ENCODE measurements at places on chromosomes 6 and 20. TPM values are rescaled to one million over a fixed set of nuclear protein-coding genes. Genes with fewer than 3 reads are reported as not detected.
A peak's percentile ranks its signal among the peaks of the same experiment; 100 is the strongest.

DNA sequence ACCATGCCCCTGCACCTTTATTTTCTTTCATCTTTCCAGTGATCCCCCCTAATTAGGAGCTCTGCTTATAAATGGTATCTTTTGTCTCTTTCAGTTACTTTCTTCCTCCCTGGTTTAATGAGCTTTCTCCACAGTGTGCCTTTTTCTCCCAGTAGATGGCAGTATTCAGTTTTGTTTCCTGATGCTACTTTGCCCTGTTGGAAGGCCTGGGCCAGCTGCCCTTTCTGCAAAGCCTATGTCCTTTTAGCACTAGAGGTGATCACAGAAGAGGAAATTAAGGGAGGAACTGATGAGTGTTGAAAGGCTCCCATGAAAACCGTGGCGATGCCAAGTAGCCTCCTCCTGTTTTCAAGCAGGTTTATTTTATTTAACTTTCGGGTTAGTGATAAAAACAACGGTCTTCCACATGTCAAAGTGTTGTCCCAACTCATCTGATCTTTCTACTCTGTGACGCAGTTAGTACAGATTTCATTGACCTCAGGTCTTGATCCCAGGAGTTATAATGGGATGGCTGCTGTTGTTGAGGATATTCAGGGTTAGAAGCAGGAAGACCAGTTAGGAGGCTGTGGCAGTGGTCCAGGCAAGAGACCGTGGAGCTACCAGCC is 184.2 kb upstream of the BMP2 start:
- peak; percentile 52 for DNase-seq

- DNase-seq, result no peak
Observed at GRCh38 chr20:34531608-34532265, 15.5 kb downstream of the DYNLRB1 start.

DNA sequence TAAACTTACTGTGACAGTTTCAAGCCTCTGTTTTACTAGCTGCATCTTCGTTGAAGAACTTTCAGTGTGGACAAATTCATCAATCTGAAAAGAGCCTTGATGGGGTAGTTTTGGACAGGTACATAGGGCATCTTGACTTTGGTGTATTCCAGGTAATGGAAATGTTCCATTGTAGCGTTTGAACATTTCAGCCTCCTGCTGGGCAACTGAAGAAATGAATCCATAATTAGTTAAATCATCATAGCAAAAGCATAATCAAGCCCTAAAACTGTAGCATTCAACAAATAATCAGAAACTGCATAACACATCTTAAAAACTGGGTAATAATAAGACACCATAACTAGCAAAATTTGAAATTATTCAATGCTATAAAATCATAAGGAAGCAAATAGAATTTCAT is 86.2 kb downstream of the AHI1 start:
- DNase-seq, result no peak

DNA sequence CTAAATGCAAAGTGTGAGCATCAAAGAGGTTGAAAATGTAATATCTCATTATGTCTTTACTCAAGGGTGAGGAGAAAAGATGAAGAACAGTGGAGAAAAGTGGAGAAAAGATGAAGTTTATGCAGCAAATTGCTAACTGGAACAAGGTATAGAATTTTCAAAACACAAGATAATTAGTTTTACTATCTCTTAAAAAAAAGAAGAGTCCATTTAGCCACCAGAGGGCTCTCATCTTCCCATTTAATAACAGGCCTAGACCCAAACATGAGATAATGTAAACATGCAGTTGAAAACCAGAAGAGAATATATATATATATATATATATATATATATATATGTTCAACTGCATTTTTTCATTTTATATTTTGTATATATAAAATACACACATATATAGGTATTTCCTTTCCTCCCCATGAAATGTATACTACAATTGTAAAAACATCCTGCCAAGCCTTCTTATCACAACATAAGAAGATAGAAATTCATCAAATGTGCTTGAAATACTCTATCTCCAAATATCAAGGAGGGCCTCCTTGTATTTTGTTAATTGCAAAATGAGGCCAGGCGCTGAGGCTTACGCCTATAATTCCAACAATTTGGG is 78.4 kb downstream of the ADTRP start:
- DNase-seq, result peak; percentile 37

GRCh38 chr6:146850981-146851380 is 252.2 kb downstream of the ADGB start:
- no peak for DNase-seq

The GNMT gene
- not detected for total RNA-seq

The XPO5 gene
- 62.1 TPM for total RNA-seq

GRCh38 chr6:116025405-116025804 is 35.3 kb downstream of the FRK start:
- no peak for DNase-seq

- DNase-seq, result no peak
Observed at GRCh38 chr20:11186301-11187008, 512.7 kb upstream of the JAG1 start.

GRCh38 chr6:91161246-91161645 is 574.4 kb upstream of the MAP3K7 start:
- DNase-seq, result no peak

DNA sequence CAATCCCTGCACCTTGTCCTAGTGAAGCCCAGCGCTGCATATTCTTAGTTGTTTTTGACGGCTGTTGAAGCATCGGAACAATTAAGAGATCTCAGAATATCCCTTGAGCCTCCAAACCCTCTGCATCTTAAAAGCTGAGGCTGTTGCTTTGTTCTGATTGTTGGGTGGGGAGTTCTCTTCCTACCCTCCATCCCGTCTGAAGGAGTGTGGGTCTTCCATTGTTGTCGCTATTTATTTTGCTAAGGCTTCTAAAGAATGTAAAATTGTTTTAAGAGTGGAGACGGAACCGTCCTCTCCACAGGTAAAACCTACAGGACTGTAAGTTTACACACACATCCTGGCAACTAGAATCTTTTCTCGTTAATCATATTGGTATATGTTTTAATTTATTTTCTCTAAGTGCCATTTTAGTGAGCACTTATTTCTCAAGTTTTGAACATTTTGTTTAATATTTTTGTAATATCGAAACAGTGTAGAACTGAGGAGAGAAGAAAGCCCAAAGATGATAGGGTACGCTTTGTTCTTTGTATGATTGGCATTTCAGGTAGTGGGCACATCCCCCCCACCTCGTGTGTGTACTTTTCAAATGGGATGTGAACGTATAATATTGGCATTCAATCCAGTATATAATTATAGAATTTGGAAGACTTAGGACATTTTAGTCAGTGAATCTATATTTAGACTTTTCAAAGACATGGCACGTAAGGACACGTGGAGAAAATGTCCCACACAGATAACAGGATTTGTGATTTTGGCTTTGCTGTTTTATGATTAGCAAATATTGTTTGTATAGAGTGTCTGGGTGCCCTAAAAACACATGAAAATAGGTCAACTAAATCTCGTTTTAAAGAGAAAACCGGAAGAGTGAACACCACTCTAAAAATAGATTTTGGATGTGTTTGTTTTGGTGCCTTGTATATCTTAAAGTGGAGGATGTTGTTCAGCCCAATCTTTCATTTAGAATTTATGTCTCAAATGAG is 1.3 kb downstream of the RNF146 start:
- no peak for DNase-seq

GRCh38 chr20:1945134-1945618 is 48.7 kb downstream of the PDYN start:
- DNase-seq, result no peak

DNA sequence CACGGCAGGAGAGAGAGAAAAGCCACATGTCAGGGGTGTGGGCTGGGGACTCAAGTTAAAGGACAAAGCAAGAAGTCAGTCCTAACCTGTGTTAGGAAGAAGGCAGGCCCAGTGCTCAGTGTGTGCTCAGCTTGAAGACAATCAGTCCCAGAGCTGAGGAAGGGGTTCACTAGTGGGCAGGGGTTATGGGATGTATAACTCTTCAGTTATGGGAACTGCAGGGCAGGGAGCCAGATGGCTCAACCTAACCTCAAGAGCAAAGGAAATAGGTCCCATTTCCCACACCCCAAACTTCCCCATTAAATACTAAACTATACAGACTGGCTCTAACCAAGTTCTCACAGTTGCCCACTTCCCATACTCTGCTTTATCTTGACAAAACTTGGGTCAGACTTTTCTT is 7.4 kb upstream of the SSTR4 start:
- no peak for DNase-seq

- DNase-seq, result no peak
Observed at GRCh38 chr20:23686046-23686750, 2.6 kb downstream of the CST4 start.

DNA sequence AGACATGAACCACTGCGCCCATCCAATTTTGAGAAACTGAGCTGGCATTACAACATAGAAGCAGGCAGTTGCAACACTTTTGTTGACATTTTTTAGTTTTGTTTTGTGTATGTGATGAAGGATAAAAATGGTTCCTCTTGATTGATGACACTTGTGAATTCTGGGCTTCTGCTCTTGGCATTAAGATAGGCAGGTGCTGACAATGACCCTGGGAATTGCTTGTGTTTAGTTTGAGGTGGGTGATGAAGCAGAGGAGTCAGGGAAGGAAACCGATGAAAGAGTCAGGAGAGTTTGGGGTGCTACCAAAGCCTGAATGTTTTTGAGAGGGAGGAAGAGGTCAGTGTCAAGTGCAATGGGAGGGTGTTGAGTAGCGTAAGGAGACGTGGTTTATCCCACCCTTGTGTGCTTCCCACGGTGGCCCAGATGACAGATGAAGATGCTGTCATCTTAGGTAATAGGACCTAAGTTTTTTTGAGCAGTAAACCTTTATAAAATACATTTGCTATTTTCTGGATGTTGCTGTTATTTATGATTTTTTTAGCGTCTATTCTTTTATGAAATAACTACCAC is 19.4 kb downstream of the CDS2 start:
- no peak for DNase-seq

DNA sequence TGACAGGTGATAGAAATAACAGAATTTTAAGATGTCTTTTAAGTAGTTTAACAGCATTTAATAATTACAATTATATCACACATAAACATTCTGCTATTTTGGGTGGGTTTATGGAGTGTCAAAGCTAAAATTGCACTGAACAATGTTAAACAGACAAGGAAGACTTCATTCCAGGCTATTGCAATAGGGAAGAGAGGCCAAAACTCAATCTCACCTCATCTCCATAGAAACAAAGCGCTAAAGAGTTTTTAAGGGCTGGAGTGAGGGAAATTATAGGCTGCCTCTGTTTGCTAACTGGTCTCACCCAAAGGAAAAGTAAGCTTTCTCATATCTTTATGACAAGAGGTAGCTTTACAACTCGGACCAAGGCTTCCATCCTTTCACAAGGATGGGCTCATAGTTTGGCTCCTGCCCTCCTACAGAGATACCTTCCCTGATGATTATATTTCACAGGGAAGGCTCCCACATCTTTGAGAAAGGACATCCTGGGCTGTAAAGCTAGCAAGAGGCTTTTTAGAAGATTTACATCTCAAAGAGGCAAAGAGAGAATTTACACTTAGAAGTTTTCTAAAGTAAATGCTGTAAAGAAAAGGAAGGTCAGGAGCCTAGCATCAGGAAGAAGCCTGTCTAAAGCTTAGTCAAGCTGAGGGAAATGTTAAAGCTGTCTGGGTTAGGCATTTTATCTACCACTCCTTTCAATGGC is 350.2 kb upstream of the IMPG1 start:
- DNase-seq, result no peak

DNA sequence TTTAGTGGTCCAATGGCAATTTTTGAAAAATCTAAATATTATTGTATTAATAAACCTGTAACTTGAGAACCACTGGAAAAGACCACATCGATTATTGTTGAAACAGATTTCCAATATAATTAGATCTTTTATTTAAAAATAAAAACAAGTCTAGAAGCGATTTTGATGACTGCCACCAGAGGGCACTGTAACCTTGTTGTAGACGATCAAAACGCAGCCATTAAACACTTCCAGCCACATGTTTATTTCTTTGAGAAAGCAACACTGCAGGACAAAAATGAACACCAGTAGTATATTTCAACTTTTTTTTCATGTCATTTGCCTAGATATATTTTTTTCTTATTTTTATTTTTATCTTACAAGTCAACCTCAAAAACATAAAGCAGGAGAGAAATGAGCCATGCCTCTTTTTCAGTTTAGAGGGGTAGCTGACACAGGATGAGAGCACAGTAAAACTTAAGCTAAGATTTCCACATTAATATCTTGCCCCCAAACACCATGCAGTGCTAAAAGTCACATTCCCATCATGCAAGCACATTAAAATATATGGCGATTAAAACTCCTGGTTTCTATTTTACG is 115.4 kb downstream of the OPRM1 start:
- peak; percentile 63 for DNase-seq

DNA sequence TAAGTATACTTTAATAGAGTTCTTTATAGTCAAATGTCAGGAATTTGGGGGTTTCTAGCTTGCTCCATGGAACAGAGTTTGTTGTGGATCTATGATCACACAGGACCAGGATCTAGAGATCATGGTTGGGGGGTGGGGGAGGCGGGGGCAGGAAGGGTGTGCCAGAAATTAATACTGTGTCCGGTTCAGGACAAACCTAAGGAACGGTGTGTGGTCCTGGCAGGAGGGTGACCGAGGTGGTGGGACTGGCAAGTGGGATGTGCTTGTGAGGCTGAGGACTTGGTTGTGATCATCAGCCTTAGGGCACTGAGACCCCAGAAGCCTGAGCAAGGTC is 27.9 kb downstream of the GSTA3 start:
- no peak for DNase-seq

The CALHM5 gene
- 3.2 TPM for total RNA-seq

- DNase-seq, result peak; percentile 49
Observed at GRCh38 chr6:30075790-30076732, 492 bp upstream of the RNF39 start.

- peak; percentile 87 for DNase-seq
Observed at GRCh38 chr20:58457083-58457695, 58.0 kb downstream of the APCDD1L start.

GRCh38 chr6:2523061-2523460 is 227.7 kb downstream of the MYLK4 start:
- no peak for DNase-seq

GRCh38 chr6:159529934-159530333 is 163.1 kb downstream of the SOD2 start:
- DNase-seq, result no peak

DNA sequence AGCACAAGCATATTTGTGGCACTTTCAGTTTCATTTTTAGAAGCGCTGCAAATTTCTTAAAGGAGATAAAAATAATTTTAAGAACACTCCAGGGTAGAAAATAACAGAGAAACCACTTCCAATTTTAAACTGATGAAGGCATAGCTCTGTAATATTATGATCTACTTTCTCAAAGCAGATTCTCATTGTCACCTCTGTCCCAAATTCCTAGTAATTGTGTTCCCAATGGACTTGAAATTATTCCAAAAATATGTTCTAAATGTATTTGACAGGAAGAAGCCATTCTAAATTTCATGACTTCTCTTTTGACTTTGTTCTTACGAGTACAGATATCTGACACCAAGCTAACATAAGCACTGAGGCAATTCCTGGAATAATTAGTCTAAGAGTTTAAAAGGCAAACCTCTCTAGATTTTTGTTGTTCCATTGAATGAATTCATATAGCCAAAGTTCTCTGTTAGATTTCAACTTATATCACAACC is 140.2 kb upstream of the CARMIL1 start:
- DNase-seq, result no peak

The CD40 gene
- total RNA-seq, result not detected

GRCh38 chr20:25491446-25492038 is 84.1 kb downstream of the GINS1 start:
- no peak for DNase-seq

GRCh38 chr6:45743028-45743615 is 272.5 kb downstream of the CLIC5 start:
- no peak for DNase-seq

The ZC3H12D gene
- 0.30 TPM for total RNA-seq

The ZC2HC1B gene
- not detected for total RNA-seq

The OR2H1 gene
- total RNA-seq, result not detected

The LRRC73 gene
- total RNA-seq, result 2.1 TPM

The AVP gene
- total RNA-seq, result not detected

The SYNGAP1 gene
- 1.1 TPM for total RNA-seq

GRCh38 chr20:60123652-60124051 is 165.4 kb downstream of the CDH26 start:
- DNase-seq, result no peak

Measured in Daoy (cell line).